Renal pelvis (tissue), 12 donors: ENCODE measurements at places on chromosomes 12 and 14. TPM values are rescaled to one million over a fixed set of nuclear protein-coding genes. Genes with fewer than 3 reads are reported as not detected.

- DNase-seq, result no peak
Observed at GRCh38 chr14:64826845-64827244, 52.9 kb downstream of the SPTB start.

DNA sequence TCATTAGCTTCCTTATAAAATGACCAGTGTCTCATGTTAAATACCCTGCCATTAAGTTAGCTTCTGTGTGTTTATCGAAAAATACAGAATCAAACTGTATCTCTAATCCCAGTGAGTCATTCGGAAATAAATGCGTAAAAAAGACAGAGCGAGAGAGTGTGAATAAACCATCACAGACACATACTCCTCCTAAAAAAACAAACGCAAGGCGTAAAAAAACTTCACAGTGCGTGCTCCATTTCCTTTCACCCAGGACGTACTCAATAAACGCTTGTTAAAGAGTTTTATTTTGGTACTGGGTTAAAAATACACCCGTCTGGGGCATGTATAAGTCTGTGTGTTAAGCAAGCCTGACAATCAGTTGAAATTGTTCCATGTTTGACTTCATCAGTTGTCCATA lies 58.8 kb upstream of the ISM2 start:
- DNase-seq, result no peak

GRCh38 chr12:10153271-10154144 lies 18.4 kb downstream of the OLR1 start:
- DNase-seq, result peak; percentile 61

DNA sequence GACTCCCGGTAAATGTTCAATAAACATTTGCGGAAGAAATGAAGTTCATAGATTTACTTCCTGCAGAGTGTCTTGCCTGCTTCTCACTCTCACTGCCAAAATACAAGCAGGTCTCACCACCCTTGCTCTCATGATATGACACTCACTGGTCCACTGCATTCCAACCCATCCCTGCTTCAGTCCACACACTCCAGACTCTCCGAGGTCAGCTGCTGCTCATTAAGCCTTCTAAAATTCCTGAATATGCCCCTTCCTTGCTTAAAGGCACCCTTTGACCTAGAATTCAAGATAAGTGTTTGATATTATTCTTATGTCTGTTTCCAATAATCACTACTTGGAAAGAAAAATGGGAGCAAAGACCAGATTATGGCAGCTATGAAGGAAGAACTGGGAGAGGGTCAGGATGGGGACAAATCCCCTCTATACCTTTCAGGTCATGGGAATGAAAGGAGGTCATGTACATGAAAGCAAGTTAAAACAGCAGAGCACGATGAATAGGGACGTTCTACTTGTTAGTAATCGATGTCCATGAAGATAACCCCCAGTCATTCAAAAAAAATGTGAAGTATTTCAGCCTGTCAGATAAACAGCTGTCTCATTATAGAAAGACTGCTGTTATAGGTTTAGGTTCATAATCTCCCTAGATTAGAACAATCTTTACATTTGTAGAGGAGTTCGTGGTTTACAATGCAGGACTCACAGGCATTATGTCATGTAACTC lies 10.5 kb upstream of the NID2 start:
- no peak for DNase-seq

DNA sequence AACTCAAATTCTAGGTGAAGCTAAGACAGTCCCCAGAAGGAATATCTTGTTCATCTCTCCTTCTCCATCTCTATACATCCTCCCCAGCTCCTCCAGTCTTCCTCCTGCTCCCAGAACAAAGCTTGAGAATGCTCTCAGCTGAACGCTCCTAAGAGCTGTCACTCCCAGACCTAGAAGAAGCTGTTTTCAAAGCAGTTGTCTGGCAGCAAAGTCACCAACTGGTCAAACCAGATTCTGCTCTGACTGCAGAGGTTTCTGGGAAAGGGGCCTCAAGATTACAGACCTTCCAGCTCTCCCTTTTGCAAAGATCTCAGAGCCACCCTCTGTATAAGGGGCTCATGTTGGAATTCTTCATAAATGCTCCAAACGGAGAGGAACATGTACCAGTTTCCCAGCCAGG lies 9.6 kb upstream of the HSPB8 start:
- DNase-seq, result no peak

DNA sequence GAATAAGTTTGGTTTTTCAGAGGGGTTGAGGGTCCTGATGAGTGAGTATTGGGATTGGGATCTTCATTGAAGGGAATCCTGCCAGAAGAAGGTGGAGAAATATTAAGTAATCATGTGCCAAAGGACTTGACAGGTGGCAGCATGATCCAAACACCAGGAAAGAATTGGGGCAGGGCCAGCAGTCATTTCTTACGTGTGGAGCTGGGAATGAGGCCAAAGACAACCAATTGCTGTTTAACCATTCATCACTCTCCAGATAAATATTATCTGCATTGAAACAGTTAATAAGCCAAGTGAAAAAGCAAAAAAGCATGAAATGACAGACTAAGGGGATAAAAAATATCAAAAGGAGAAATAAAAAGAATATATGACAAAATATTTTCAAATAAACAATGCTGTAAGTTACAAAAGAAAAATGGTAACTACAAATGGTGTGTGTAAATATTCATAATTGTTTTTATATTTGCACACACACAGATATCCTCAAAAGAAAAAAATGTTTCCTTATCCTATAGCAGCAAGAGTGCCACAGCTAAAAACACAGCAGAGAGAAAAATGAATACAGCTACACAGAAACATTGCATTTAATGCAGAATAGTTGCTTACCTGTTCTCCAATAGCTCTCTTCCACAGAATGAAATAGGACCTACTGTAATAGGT lies 26.2 kb downstream of the C2CD5 start:
- no peak for DNase-seq

DNA sequence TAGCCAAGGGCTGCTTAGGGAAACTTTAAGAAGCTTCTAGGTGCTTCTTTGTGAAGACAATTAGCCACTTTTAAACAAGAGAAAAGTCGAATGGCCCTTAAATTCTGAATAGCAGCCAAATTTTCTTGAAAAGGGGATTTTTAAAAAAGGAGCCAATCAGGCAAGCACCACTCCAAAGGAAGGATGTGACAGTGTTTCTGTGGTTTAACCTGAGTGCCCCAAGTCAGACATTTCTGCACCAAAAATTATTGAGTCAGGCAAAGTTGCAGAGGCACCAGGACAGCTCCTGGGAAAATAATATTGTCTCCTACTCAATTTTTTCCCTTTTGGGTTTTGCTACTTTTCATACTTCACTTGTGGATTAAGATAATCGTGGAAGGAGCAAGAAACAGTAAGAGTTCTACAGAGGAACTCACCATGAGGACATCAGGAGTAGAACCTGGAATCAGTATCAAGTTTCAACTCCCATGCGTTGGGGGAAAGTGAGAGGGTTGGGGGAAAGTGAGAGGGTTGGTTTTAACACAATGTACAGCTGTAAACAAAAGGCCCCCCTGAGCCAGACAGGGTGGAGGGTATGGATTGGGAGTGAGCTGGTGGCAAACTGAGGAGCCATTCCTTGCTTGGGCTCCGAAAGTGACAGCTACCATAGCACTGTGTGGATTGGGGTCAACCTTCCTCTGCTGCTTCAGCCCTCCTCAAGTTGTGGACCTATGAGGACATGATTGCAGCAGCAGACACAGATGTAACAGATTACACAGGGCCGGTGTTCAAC lies 90.8 kb downstream of the SLC38A1 start:
- DNase-seq, result no peak

Gene TAS2R30
- 0.22 TPM for polyA plus RNA-seq

Gene FAM186B
- polyA plus RNA-seq, result 0.93 TPM
